ENCODE measurements at places on chromosomes 7 and 10.
A peak's percentile ranks its signal among the peaks of the same experiment; 100 is the strongest.

DNA sequence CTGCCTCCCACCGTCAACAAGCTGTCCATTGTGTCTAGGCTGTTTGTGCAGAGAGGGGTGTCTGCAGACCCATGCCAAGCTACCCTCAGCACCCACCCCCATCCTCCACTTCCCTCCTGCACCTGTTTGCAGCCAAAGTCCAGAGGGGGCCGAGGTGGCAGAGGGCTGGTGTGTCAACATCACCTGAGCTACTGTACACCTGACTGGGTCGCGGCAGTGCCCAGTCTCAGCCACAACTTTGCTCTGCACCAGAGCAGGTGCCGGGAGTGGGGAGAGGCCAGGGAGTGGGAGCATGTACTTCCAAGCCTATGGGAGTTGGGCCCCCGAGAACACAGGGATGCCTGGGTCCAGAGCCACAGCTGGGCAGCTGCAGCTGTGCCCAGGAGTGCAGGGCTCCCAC lies 93.1 kb downstream of the AUTS2 start:
- no peak for DNase-seq

- no peak for DNase-seq
These were observed 2.0 kb upstream of the TM9SF3 start for GRCh38 chr10:96588616-96589419.

DNA sequence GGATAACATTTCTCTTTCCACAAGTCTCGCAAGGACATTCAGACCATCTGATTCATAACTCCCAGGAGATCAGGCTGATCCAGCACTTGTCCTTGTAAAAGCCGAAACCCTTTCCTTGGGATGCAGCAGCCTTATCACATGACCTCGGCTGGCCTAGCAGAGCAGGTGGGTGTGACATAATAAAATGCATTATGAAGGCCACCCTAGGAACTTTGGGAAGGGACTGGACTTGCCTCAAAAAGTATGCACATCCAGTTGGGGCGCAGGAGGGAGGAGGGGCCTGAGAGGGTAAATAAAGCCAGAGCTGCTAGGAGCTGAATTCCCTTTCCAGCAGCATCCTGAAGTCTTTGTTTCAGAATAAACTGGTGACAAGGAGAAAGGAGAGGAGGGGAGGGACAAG lies 260.8 kb downstream of the SNX13 start:
- DNase-seq: no peak

DNA sequence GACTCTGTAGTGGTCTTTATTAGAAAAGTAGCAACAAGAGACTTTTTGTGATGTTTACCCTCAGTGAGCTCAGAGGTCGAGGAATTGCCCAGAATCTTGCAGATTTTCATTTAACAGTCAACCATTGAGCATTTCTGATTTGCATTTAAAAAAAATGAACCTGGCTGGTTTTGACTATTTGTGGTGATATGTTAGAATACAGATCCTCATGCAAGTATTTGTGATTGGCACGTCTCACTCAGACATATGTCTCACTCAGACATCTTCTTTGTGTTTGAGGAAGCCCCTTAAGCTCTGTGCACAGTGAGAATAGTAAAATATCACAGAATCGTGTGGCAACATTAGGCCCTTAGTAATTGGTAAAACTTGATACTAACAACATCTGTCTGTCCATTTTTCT lies 113.2 kb downstream of the SND1 start:
- no peak for DNase-seq

GRCh38 chr10:97270523-97271154 lies 21.8 kb downstream of the ARHGAP19 start:
- no peak for DNase-seq

GRCh38 chr7:50662996-50663395 lies 97.8 kb upstream of the DDC start:
- no peak for DNase-seq

- peak; percentile 29 for DNase-seq
These were observed 124.0 kb upstream of the PTPN20 start for GRCh38 chr10:46787321-46787615.

- DNase-seq: no peak
These were observed 275.7 kb downstream of the XPNPEP1 start for GRCh38 chr10:109647627-109648026.

GRCh38 chr10:121310151-121310711 lies 288.0 kb downstream of the FGFR2 start:
- DNase-seq: no peak

DNA sequence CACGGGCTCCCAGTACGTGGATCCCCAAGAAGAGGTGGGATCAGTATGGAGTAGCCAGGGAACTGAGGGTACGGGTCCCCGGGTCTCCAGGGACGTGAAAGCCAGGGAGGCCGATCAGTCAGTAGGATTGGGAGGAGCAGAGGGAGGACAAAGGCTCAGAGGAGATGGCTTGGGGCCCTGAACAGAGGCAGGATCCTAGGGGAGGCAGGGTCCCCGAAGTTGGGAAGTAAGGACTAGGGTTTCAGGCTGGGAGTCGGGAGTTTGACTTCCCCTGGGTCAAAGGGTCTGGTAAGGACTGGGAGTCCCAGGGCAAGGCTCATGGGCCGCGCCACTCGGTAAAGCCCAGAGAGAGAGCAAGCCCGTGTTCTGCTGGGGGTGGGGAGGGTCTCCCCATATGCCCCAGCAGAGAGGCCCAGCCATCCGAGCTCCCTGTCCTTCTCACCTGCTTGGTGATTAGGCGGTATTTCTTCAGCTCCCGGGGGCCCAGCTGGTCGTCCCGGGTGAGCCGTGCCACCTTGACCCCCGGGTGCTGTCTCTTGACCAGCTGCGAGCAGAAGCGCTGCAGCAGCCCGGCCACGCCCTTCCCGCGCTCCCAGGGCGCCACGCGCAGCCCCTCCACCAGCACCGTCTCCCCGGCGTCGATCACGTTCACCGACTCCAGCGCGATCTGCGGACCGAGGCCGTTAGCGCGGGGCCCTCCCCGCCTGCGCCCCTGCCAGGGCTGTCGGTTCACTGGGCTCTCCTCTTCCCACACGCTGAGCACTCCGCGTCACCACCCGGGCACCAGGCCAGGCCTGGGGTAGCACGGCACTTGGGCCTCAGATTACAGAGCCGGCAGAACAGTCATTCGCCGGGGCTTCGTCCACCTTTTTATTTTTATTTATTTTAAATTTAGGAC lies 7.0 kb downstream of the NAT16 start:
- DNase-seq: peak; percentile 46

DNA sequence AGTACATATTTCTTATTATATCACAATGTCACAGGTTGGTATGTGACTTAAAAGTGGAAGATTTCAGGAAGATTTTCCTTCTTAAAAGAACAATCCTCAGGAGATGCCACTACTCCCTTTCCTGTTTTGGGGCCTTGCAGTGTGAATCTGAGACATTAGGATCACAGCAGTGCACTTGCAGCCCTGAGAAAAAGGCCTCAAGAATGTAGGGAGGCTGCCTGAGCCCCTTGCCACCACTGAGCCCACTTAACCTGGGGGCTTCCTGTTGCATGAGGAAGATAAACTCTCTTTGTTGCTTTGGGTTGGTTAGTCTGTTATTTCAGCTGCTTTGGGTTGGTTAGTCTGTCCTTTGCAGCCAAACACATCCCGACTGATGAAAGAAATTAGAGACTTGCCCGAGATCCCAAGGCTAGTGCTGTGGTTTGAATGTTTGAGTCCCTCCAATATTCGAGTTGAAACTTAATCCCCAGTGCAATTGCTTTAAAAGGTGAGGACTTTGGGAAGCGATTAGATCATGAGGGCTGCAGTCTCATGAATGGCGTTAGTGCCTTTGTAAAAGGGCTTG lies 151.3 kb upstream of the SP4 start:
- DNase-seq: no peak

DNA sequence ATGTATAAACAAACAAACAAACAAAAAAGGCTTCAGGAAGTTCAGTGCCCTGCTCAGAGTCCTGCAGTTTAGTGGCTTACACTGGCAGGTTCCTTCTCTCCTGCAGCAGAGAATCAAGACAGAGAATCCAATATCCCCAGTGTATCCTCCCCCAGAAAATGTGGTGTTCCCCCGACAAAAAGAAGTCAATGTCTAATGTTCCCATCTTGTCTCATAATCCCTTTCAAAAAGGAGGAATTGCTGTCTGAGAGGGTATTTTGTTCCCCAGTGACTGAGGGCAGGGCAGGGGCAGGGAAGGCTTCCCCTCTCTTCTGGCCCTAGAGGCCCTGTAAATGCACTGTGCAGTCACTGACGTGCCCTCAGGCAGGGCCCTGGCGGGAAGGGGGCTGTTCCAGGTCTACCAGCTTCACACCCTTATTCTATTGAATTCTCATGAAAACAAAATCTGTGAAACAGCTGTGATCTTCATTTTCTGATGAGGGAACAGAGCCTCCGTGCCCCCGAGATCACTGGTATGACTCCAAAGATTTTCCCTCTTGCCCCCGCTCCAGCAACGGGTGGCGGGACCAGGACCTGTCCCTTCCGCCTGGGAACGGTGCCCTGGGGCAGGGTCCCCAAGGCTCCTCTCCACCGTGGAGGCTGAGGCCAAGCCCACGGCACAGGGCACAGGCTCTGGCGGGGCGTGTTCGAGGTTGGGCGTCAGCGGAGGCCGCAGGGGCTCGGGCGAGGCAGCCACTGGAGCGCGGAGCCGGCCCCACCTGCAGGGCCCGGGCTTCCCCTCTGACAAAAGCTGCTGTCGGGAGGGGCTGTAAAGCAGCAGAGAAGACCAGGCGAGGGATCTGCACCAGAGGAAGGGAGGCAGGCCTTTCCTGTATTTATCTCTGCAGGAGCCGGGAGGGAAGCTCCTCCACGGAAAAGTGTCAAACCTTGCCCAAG lies 13.4 kb upstream of the WDFY4 start:
- no peak for DNase-seq

GRCh38 chr10:32980558-32981468 lies 22.8 kb upstream of the ITGB1 start:
- peak; percentile 91 for DNase-seq

- no peak for DNase-seq
These were observed 69.5 kb upstream of the ATRNL1 start for GRCh38 chr10:115023715-115024114.

DNA sequence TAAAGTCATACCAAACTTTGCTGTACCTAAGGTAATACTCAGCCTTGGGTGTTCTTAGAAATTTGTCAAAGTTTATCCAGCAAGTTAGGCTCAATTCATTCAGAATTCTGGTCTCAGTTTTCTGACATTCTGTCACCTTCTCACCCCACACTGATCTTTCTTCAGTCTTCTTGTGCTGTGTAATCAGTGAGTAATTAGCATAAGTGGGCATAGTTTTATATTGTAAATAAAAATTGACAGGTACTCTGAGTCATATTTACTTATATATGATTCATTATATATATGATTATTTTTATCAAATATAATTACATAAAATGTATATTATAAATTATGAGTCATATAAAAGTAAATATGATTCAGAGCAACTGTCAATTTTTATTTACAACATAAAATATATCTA lies 170.9 kb upstream of the MAGI2 start:
- no peak for DNase-seq

GRCh38 chr10:79243181-79244067 lies 103.8 kb upstream of the PPIF start:
- DNase-seq: peak; percentile 81

- no peak for DNase-seq
These were observed 172.1 kb downstream of the ACTR3B start for GRCh38 chr7:152931633-152932032.

DNA sequence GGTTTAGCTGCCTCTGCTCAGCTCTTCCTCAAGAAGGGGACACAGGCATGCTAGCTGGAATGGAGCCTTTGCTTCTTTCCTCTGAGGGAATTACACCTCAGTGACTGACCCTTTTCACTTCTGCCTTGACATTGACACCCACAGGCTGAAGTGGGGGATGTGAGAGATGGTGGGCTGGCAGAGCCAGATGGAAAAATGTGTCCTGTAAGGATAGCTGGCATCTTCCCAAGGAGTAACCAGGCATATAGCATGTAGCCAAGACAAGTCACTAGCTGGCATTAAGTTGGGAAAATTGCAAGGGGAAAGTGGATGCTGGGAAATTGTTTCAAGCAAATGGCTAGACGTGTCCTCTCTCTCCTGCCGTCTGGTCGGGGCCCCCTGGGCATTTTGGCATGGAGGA lies 19.9 kb downstream of the STMP1 start:
- DNase-seq: no peak

DNA sequence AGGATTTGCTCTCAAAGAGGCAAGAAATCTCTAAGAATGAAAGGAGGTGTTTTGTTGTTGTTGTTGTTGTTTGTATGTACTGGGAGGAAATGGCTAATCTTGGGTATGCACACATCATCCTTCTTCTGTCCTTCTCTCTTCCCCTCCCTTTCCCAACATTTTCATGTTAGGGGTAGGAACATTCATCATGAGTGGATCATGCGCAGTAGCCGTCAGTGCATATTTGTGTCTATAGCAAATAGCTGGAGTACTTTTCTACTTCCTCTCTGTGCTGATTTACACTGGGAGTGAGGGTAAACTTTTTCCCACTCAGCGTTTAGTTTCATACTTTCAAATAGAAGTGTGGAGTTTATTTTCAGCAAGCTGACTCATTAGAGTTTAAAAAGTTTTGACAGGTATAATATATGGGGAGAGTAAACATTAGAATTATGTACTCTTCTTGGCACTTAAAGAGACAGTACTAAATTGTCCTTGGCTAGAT lies 80.5 kb upstream of the PRKG1 start:
- DNase-seq: no peak

DNA sequence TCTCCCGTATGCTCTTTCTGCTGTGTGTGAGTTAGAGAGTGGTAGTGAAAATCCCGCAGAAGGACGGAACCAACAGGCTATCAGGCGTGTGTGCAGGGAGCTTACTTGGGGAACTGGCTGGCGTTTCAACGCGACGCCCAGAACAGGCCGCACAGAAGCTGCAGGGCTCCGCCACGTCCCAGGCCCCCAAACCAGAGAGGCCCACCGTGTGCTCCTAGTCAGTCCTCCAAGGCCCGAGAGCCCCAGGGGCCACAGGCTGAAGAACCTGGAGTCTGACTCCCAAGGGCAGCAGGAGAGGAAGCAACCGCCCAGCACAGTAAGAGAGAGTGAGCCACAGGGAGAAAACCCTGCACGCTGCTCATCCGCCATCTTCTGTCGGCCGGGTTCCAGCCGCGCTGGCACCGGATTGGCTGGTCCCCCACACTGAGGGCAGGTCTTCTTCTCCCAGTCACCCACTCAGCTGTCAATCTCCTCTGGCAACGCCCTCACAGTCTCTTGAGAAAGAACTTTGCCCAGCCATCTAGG lies 730.6 kb upstream of the VSTM2A start:
- DNase-seq: no peak

- no peak for DNase-seq
These were observed 61.7 kb upstream of the PPP2R2D start for GRCh38 chr10:131838966-131839742.

DNA sequence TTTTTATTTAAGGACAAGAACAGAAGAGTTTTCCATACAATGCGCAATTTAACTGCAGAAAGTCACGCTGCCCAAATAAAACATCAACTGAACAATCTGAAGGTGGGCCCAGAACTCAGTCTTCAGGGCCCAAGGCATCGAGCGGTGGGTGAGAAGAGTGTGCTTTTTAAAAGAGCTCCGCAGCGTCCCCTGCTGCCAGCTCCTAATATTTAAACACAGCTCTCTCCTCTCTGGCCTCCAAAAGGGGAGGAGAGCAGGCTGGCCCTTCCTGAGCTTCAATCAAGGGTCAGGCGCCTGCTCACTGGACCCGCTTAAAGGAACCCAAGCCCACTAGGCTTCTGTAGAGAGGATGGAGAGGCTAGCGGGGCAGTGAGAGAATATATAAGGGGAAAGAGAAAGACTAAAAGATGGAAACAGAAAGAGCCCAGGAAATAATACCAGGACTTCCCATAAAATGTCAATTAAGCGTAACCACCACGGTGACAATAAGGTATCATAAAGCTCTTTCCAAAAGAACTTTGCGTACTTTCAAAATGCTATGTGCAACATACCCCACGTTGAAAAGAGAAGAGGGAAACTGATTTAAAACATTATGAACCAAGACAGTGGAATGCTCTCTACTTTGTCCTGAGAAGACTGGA lies 2.8 kb downstream of the FAM53B start:
- DNase-seq: peak; percentile 64

GRCh38 chr7:83105948-83106347 lies 56.7 kb downstream of the PCLO start:
- no peak for DNase-seq

Data from CD8-positive, alpha-beta T cell (primary cell).